ENCODE measurements at places on chromosomes 2 and 18.
A peak's percentile ranks its signal among the peaks of the same experiment; 100 is the strongest.

- DNase-seq, result no peak
Observed at GRCh38 chr2:176934869-176935415, 277.7 kb upstream of the HNRNPA3 start.

DNA sequence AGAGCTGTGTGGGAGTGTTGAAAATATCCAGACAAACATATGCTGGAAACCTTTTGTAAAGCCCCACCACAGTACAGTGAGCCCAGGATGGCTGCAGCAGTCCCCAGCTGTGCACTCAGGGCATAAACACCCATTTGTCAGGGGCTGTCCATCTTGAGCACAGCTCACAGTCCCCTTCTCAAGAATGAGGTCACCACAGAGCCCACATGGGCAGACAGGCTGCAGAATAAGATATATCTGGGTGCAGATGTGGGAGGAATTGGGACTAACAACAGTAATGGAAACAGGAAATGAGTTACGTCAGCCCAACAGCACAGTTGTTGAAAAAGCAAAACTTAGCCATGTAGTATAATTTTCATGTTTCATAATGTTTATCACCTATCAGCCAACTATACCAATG lies 219.6 kb downstream of the ETAA1 start:
- no peak for DNase-seq

- DNase-seq, result no peak
Observed at GRCh38 chr2:160209516-160209856, 9.4 kb upstream of the ITGB6 start.

DNA sequence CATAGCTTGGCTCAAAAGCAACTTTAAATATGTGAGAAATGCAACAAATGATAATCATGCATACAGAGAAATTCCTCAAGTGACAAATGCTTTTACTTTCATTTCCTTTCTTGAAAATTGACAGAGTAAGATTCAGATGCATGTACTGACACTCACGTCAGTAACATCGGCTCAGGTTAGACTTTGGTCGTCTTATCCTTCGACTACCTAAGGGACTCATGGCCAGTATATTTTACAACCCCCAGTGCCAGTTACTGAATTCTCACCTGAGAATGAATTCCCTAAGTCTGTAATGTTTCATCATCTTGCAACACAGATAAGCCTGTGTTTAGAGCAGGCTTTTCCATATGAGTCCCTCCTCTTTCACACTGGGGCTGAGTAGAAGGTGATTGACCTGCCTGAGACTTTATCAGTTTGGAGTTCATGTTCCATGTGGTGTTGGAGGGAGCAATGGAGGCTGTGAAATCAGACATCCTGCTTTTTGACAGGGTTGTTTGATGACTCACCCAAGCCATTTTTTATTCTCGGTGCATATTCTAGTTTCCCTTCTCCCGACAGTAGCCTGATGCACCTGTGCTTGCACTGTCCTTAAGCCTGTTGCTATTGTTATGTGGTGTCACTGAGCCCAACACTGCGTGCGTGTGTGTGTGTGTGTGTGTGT lies 30.5 kb upstream of the ATP8B1 start:
- DNase-seq, result peak; percentile 7

- no peak for DNase-seq
Observed at GRCh38 chr18:60445341-60445740, 72.8 kb upstream of the MC4R start.

GRCh38 chr2:43038034-43038695 lies 188.2 kb downstream of the ZFP36L2 start:
- DNase-seq, result no peak

DNA sequence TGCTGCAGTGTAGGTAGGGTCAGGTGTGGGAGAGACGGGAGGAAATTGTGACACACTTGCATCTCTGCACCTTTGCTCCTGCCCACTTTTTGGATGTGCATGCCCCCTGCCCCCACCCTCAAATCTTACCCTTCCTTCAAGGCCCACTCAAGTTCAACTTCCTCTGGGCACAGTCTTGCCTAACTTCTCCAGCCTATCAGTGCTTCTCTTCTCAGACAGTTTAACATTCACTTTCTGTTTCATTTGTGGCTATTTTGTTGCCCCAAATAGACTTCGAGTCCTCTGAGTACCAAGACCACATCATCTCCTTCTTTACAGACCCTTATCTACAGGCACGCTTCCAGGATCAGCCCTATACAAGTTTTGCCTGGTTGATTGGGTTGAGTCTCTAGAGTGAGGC lies 2.7 kb downstream of the ST8SIA5 start:
- DNase-seq, result no peak

GRCh38 chr18:10475276-10475653 lies 20.8 kb downstream of the APCDD1 start:
- no peak for DNase-seq

GRCh38 chr18:33820517-33821371 lies 242.7 kb downstream of the ASXL3 start:
- no peak for DNase-seq

DNA sequence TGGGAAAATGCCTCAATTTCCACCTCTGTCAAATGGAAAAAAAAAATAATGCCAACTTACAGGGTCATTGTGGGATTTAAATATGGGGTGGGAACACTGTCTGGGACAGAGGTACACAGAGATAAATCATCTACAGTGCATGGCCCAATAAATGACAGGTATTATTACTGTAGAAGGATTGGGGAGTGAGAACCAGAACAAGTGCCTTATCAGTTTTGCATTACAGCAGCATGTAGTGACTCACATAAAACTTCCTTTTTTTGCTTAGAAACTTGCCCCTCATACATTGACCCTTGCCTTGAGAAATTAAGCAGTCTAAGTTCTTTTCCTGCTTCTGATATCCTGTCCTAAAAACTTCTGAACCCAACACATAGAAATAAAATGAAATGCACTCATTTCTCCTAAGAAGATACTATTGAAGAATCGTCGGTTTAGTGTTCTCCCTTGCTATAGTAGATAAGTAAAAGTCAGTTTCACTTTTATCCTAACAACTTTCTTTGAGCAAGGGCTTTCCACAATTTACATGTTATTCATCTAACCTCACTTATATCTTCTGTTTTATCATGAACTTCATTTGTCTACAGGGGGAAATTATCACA lies 121.0 kb upstream of the HAAO start:
- DNase-seq, result no peak

- no peak for DNase-seq
Observed at GRCh38 chr2:28363686-28364280, 28.9 kb upstream of the FOSL2 start.

DNA sequence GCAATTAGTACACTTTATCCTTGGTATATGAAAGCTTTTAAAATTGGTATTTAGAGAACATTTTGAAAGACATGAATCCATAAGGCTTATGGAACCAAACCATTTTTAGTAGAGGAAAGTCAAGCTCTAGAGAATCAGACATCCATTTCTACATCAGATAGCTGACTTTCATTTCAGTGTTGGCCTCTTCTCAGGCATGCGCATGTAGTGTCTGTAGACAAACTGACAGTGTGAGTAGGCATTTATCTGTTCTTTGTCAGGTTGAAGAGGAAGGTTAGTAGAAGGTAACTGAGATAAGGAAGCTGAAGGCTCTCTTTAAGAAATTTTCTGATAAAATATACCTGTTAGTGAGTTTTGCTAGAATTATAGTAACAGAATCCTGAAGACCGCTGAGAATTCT lies 221.9 kb upstream of the SIX3 start:
- DNase-seq, result no peak

DNA sequence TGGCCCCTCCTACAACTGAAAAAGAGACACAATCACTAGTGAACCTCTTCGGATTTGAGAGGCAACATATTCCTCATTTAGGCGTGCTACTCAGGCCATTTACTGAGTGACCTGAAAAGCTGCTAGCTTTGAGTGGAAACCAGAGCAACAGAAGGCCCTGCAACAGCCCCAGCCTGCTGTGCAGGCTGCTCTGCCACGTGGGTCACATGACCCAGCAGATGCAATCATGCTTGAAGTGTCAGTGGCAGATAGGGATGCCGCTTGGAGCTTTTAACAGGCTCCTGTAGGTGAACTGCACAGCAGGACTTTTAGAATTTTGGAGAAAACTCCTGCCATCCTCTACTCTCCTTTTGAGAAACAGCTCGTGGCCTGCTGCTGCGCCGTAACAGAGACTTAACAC lies 578.6 kb upstream of the RAB6C start:
- no peak for DNase-seq

DNA sequence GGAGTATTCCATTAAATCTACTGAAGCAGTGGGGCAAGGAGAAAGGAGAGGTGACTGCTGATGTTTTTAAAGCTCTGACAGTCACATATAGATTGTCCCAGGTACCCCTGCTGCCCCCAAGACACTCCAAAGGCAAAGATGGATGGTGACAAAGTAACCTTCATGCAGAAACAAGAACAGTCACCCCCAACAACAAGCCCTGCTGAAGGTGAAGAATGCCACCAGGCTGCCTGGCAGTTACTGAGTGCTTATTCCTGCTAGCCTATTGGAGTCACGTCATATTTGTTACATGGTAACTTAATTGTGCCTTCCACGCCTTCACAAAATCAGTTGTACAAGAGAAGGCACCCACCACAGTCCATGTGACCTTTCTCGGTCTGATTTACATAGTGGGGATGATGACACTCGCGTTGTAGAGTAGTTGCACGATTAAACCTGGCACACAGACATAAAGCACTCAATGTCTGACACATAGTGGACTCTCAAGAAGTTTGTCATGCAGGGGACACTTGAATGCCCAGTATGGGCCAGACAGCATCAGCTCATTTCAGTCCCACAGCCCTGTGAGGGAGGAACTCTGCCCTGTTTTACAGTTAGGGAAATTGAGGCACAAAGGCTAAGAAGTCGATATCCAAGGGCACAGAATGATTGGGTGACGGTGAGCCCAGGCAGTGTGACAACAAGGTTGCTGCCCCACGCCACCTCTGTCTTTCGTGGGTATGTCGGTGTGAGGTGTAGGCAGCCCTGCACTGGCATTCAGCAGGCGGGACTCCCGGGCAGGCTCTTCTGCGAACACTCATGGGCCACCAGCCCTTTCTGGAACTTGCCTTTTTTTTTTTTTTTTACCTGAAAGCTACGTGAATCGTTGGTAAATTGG lies 62.7 kb downstream of the ZCCHC2 start:
- DNase-seq, result peak; percentile 35

DNA sequence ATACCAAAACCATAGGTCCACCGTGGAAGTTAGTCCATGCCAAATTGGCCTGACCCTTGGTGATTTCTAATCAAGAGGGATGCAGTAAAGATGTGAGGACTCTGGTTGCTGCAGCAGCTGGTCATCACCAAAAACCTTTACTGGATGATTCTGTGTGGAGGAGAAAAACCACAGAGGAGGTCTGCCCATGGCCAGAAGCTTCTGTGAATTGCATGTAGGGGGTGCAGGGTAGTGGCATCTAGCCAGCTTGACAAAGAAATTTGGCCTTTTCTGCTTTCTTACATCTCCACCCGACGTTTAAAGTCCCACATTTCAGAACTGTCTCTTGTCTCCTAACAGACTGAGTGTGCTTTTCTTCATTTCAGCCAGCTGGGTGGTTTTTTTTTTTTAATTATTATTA lies 180.0 kb downstream of the TPGS2 start:
- no peak for DNase-seq

DNA sequence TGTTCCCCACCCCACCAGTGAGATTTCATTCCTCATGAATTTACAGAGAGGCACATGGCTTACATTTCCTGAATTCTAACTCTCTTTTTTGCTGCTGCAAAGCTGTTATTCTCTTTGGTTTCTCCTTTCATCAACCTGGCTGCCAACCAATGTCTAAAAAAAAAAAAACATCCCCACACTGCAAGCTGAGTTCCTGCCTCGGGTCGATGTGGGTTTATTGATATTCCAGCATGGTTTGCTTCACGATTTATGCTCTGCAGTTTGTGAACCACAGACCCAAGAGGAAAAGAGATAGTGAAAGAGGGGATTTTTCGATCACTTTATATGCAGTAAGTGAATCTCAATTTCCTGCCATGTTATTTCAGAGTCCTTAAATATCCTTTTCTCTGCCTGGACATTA lies 363.6 kb downstream of the LPIN1 start:
- DNase-seq, result no peak

DNA sequence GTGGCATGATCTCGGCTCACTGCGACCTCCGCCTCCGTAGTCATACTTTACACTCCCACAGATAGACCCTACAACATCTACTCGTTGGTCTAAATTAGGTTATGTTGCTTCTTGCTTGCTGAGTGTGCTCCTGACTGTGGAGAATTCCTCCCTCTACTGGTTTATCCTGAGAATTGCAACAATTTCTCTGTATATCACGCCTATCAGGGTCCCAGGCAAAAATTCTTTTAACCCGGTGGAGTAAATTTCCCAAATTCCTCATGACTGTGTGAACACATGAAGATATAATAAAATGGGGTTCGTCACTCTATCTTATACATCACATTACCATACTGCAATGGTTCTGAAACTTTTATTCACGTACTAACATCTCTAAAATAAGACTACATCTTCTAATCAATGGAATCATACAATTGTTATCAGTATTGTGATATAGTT lies 156.7 kb downstream of the EVA1A start:
- no peak for DNase-seq

DNA sequence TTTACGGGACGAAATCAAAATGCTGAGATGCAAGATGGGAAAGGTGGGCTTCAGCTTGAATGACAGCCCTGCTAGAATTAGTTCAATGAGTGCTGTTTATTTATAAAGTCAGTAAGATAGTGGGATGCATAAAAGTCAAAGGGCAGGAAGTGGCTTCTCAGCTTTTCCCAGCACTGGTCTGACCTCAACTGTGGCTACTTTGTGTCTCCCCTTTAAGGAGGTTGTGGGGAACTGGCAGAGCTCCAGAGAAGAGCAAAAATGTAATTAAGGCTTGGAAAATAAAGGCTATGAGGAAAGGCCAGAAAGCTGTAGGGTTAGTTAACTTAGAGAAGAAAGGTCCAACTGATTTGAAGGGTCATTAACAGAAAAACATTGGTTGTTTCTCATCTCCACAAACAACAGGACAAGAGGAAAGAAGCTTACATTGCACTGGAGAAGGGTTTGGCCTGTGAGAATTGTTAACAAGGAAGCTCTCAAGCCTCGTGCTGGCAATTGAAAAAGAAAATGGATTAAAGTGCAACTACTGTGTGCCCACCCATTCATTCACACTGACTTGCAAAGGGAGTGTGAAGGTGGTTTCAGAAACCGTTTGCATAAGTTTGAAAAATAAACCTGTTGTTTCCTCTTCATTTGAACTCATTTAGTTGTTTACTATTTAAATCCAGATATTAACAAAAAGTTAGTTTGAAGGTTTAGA lies 68.8 kb upstream of the CD28 start:
- DNase-seq, result no peak

DNA sequence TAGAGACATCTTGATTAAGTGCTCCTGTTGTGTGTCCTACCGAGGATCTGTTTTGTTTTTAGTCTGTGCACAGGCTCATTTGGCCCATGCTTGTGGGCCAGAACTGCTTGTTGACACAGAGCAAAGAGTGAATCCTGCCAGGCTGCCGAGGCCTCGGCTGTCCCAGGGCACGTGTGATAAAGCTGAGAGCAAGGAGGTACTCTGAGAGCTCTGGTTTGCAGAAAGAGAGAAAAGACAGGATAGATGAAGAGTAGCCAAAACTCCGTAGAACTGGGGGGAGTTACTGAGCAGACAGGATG lies 175.1 kb downstream of the FAM210A start:
- DNase-seq, result no peak

- no peak for DNase-seq
Observed at GRCh38 chr2:96690306-96691021, 47.9 kb downstream of the FER1L5 start.

All from stimulated activated CD4-positive, alpha-beta T cell treated with anti-CD3 and anti-CD28 coated beads, Interleukin-1b, Interleukin-23, amount 100 ng/mL, for 24 hours (primary cell).